Muscle of arm (tissue), 14 donors: ENCODE measurements at places on chromosomes 2 and 18.

GRCh38 chr18:78871618-78872017, 108.0 kb upstream of the SALL3 start:
- DNase-seq: no peak

DNA sequence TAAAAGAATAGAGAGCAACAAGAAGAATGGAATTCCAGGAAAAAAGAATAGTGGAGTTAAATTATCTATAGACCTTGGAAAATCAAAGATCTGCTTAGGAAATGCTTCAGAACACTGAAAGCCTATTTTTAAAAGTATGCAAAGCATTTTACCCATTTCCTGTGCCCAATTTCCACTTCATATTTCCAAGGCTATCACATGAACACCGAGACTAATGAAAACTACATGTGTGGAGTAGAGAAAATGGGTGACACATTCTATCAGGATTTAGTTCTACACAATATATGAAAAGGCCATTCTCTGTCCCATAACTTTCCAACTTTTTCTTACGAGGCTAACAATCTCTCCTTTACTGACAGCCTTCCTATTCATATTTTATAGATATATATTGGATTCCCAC, 279.4 kb downstream of the CCDC178 start:
- DNase-seq: no peak

- DNase-seq: no peak
These were observed 1.4 kb upstream of the ANKRD39 start for GRCh38 chr2:96859099-96859649.

GRCh38 chr2:132438691-132439090, 22.1 kb downstream of the GPR39 start:
- DNase-seq: no peak

- no peak for DNase-seq
These were observed 22.3 kb upstream of the GPC1 start for GRCh38 chr2:240412975-240413812.
